ENCODE measurements at places on chromosomes 5 and 9.

- DNase-seq: no peak
Observed at GRCh38 chr5:22850981-22851380, 2.2 kb downstream of the CDH12 start.

DNA sequence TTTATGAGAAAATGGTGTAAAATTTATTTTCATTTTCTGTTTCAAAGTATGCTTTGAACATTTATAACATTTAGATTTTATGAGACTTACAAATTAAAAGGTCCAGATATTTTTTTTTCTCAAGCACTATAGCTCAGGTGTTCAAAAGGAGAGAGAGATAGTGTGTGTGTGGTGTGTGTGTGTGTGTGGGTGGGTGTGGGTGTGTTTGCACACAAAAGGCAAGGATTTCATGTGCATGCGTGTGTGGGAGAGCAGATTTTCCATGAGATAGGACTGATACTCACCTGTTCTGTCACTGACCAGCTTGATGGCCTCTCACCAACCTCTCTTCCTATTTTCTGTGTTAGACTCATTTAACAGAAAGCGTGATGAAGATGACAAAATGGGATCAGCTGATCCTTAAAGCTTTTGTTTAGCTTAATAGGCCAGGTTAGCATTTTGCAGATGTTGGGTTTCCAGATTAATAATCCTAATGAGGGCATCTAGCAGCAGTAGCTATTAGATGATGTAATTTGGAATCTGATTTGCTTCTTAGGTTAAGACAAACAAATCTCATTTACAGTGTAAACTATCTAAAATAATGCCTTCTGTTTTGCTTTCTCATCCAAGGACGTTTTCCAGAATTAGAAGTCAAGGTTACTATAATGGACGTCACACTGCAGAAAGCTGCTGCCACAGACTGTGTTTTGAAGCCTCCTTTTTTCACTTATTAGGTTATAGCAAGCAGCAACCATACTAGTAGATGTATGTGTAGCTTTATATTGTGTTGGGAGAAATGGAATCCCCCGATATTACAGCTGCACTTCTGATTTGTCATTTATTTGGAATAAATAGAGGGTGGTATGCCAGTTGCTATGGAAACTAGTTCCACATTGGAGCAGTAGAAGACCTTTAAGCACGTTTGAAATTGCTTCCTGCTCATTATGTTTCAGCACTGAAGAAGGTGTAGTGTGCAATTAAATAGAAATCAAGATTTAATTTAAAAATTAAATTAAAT lies 355.6 kb downstream of the TAF11L14 start:
- no peak for DNase-seq

- no peak for DNase-seq
Observed at GRCh38 chr5:159971038-159971437, 37.9 kb upstream of the TTC1 start.

GRCh38 chr9:127958728-127959127 lies 21.1 kb upstream of the DPM2 start:
- no peak for DNase-seq

DNA sequence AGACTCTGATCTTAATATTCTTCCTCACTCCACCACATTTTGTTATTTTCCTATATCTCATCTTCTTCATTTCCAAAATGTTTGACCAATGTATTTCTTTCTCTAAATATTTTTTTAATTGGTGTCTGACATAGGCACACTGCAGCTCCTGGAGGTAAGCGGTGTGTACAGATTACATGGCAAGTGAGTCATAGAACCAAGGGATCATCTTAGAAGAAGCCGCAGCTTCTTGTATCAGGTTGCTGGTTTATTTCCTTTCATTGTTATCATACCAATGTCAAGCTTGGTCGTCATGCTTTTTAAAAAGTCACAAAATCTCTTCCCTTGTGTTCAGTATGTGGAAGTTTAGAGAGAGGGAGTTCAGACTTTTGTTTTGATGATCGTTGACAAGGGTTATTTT lies 526.1 kb upstream of the CDH18 start:
- no peak for DNase-seq

DNA sequence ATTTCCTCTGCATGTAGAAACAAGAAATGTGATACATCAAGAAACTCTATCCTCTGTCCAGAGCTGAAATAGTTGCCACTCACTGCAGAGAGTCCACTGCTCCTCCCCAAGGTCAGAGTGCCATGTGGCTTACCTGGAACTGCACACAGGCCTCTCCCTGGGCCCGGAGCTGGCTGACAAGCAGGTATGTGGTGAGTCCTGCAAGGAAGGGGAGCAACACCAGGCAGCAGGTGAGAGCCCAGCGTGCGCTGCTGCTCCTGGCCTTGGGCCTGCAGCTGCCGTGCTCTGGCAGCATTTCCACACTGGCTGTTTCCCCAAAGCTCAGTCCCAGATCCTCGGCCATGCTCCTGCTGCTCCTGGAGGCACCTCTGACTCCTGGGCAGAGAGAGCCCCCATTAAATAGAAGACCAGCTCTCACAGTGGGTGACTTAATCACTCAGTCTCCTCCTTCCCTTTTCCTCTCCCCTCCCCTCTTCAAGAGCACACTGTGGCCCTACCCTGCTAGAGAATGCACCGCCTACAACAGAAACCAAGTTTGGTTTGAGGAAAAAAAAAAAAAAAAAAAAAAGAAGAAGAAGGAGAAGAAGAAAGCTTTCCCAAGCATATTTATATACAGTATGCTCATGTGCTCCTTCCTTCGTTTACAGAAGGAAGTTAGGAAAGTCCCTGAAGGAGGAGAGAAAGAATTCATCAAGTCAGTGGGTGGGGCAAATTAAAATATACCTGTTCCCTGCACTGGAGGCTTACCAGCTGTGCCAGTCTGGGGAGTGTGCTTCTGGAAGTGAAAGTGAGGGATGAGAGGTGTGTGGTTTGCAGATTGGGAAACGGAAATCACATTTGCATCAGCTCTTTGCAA lies at the start of gene TNFSF15:
Gene TNFSF15, minus strand, starts transcription at position 370 of the 856 bp plus-strand sequence. Its CDS starts 27 bp downstream, at position 343.
- DNase-seq: no peak

GRCh38 chr5:68377733-68378132 lies 162.2 kb downstream of the PIK3R1 start:
- DNase-seq: no peak

DNA sequence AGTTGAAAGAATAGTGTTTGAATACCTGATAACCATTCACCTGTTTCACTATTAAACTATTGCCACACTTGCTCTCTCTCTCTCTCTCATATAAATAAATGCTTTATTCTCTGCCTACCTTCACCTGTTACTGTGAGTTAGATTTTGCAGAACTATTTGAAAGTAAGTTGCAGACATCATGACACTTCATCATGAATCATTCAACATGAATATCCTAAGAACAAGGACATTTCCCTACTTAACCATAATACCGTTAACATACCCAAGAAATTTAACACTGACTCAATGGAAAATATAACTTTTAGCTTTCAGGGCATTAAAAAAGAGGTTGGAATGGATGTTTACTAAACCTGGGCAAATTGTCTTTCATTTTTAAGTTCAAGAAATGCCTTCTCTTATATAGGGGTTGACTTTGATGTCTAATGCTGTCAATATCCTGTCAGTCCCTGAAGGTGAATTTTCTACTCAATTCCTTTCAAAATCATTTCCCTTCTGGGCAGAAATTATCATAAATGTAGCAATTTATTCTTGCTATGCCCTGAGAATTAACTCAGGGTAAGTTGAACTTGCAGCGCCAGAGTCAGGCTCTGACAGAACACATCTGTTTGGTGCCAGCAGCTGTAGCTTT lies 582.6 kb upstream of the TLE4 start:
- DNase-seq: no peak

- DNase-seq: no peak
Observed at GRCh38 chr5:160330212-160330611, 17.8 kb upstream of the CCNJL start.

DNA sequence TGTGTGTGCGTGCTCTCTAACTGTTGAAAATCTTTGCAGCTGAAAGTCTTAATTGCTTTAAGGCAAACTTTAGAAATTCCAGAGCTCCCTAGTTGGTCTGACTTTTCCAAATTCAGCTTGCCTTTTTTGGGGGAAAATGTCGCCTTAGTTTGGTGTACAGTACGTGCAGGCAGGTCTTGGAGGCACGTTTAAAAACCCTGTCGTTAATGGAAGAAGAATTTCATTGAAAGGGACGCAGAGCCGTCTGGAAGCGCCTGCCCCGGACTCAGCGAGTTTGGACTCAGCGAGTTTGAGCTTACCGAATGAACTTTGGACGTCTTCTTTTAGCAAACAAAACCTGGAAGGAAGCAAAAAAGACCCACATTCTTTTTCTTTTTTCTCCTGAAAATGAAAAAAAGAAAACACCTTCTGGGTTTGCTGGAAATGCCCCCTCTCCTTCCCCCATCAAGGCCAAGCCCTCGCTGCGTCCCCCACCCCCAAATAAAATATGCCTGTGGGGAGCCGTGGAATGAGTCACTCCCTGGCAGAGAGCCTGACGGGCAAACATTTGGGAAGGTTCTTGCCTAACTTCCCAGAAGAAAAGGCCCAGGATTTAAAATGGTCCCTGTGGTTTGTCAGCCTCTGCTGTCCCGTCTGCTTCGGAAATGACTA lies 1.5 kb downstream of the NEK6 start:
- no peak for DNase-seq

GRCh38 chr9:78542491-78543181 lies 245.7 kb downstream of the PSAT1 start:
- no peak for DNase-seq

GRCh38 chr9:107345327-107345726 lies 62.2 kb downstream of the RAD23B start:
- DNase-seq: no peak

DNA sequence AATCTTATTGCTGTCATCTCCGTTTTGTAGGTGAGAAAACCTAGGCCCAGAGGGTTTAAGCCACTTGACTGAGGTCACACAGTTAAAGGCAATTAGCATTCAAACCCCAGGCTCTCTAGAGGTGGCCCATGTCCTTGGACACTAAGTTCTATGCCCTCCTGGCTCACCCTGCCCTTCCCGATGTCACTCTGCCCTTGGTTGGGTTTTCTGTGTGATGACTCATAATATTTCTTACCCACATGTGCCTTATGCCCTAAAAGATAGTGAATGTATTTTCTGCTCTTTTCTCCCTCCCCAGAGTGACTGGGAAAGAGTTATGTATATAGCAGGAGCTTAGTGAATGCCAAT lies 174.5 kb upstream of the PITX1 start:
- no peak for DNase-seq

GRCh38 chr9:21340735-21341134 lies 5.5 kb upstream of the KLHL9 start:
- no peak for DNase-seq

DNA sequence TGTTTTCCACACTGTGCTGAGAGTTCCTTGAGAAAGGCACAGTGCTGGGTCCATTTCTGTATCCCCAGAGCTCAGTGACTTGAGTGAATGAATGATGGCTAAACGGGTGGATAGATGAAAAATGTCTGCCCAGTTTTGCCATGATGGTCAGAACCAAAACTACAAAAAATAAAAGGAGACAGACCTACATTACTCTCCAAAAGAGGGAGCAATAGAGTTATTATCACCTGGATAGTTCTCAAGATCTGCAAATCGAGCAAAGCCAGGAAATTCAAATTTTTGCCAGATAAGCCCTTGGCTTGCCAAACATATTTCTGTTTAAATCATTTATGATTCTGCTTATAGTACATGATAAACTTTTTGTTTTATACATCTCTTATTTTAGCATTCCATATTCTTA lies 214.2 kb upstream of the ZNF462 start:
- DNase-seq: no peak

GRCh38 chr5:52863715-52864290 lies 76.1 kb downstream of the ITGA1 start:
- no peak for DNase-seq

GRCh38 chr9:14466828-14467227 lies 152.9 kb upstream of the NFIB start:
- no peak for DNase-seq

DNA sequence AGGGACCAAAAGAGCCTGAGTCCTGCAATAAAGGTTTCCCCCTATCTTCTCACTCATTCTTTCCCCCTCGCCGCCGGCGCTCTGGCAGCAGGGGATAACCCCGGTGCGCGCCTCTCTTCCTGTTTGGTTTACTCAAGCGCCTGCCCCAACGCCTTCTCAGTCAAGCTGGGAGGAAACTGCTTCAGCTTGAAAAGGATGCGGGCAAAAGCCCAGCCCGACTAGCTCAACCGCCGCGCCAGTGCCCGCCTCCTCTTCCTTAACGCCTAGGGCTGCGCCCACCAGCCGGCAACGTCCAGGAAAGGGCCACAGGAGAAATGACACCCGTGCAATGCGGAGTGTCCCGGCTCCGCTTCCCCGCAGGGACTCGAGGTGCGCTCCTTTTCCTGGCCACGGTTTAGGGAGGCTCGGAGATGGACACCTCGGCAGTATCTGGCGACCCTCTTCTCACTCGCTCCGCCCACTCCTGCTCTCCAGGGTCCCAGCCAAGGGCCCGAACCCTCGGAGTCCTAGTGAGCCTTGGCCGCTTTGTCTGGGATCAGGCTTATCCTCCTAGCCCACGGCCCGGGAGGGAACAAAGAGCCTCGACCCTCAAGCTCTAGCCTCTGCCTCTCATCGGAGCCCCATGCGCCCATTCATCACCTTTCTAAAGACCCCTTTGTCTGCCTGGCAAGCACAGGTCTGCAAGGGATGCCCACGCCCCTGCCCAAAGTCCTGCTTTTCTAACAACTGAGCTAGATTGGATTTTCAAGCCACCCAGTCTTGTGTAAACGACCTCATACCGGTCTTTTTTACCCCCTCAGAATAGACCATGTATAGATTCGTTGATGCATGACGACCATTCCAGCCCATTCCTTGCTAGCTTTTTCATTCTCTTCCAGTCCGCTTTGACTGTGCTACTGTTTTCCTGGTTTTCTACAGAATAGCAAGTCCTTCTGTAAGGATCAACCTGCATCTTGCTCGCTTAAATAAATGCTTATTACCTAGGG lies 2.0 kb downstream of the ST8SIA4 start:
- peak; percentile 77 for DNase-seq

- no peak for DNase-seq
Observed at GRCh38 chr5:79056847-79057246, 12.6 kb downstream of the DMGDH start.

DNA sequence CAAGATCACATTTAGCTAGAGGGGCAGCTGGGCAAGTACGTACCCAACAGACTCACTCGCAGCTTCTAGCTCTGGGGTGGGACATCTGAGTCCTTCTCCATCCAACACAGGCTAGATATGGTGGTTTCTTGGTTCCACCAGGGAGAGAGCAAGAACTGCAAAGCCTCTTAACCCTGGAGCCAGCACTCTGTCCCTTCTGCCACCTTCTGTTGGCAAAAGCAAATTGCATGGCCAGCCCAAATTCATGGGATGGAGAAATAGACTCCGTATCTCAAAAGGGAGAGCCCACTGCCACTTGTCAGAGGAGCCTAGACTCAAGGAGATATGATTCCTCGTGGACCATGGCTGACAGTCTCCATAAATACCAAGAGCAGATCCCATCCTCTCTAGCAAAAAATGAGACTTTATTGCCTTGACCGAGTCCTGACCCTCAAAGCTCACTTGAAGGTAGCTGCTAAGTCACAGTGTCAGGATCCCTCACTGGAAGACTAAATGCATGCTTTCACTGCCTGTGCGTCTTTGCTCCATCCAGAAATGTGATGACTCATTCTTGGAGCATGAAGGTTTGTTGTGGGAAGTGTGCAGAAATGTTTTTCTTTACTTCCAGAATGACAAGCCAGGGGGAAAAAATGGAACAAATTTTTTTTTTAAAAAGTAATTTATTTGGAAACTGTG lies 28.8 kb upstream of the ROR2 start:
- no peak for DNase-seq
